ENCODE measurements at places on chromosomes 5 and 9. TPM values are rescaled to one million over a fixed set of nuclear protein-coding genes. Genes with fewer than 3 reads are reported as not detected.

GRCh38 chr5:79225026-79225425 lies 10.9 kb upstream of the JMY start:
- ATAC-seq = no peak

GRCh38 chr5:91706785-91707520 lies 323.8 kb upstream of the ARRDC3 start:
- no peak for ATAC-seq

DNA sequence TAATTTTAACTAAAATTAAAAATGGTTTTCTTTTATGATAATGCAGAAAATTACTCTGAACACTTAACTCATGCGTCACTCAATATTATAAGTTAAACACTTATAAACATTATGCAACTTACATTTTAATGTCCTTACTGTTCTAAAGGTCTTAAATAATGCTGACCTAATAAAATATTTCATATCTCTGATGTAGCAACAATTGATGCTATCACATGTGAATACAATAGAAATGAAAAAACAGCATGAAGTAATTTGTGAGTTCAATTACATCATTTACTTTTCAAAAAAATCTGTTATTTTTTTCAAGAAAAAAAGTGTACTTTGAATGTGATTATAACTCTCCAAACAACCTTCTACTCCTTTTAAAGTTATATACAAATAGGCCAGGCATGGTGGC lies 26.4 kb upstream of the REEP5 start:
- no peak for ATAC-seq

- ATAC-seq = peak; percentile 97
Measured at GRCh38 chr9:6080154-6080716, 64.8 kb upstream of the RANBP6 start.

- ATAC-seq = no peak
Measured at GRCh38 chr5:114311281-114311680, 50.6 kb upstream of the KCNN2 start.

The SLCO6A1 gene
- not detected for total RNA-seq

DNA sequence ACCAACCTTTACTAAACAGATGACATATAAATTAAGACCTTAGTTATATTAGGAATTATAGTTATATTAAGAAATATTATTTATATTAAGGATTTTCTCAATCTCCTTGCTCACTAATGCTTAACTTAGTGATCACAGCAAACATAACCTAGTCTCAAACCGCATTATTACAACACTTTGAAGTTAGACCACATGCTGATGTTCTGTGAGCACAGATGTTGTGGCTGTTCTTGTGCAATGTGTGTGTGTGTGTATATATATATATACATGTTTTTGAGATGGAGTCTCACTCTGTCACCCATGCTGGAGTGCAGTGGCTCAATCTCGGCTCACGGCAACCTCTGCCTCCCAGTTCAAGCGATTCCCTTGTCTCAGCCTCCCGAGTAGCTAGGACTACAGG lies 20.5 kb downstream of the ELP1 start:
- ATAC-seq = no peak

DNA sequence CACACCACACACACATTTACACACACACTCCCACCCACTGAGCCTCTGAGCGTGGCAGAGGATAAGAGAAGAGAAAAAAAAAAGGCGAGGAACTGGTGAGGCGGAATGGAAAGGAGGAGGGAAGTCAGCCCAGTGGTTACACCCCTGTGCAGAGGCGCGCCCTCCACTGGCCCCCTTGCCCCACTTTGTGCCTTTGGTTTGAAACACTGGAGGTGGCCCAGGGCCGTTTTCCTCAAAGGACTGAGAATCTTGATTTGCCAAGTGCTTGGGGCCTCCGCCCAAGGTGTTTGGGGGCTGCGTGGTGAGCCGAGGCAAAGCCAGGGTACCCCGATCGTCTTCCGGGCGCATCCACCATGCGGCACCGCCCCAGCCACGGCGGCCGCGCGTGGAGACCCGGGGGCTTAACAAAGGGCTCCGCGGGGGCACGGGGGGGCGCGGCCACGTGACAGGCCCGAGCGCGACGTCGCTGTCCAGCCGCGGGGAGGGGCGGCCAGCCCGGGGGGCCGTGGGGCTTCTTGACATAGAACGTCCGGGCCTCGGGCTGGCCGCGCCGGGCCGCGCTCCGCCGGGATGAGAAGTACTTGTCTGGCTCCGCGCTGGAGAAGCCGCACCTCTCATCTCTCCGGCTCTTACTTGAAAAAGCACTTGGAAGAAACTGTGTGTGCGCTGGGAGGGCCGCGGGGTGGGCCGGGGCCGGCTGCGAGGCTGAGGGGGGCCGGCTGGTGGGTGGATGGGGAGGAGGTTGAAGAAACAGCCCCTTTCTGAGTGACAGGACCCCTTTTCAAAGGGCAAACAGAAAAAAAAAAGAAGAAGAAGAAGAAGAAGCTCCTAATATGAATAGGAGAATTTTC lies 21.0 kb downstream of the NR2F1 start:
- no peak for ATAC-seq

The ACTBL2 gene
- total RNA-seq = 0.13 TPM

DNA sequence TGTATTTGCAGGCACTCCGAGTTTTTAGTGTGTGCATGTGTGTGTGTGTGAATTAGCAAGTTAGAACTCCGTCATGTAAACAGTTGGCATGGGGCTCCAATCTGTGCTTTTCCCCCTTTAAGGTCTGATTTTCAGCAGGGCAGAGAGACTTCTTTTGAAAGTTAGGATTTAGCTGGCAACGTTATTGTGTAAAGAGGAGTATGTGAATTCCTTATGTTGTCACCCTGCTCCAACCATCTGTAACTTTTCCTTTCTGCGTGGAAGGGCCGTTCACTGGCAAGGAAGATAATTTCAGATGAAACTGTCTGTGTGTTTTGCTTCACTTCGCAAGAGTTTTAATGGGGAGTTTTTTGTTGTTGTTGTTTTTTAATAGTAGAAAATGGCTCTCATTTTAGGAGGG lies 332 bp downstream of the SGCD start:
- no peak for ATAC-seq

The CD180 gene
- total RNA-seq = 0.27 TPM

GRCh38 chr5:72747826-72748225 lies 68.6 kb upstream of the TNPO1 start:
- ATAC-seq = no peak

DNA sequence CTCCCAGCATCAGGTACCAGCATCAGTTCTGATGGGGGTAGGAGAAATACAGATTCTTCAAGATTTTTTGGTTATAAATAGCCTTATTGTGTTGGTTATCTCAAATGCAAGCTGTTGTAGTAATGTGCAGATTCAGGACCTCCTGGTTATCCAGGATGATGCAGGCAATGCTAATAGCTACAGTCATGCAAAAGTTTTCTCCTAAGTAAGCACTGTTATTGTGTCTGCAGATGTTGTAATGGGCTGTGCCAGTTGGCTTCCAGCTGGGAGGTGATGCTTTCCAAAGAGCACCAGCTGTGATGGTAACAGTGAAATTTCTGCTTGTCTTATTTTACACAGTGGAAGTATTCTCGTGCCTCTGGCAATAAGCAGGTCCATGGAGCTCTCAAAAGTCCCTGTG lies 719.2 kb upstream of the CTNND2 start:
- no peak for ATAC-seq

The CCL28 gene
- total RNA-seq = 3.7 TPM

- ATAC-seq = no peak
Measured at GRCh38 chr9:119533504-119533903, 164.3 kb upstream of the BRINP1 start.

- ATAC-seq = no peak
Measured at GRCh38 chr9:27749838-27750237, 176.6 kb upstream of the C9orf72 start.

- ATAC-seq = no peak
Measured at GRCh38 chr5:57243286-57244137, 69.7 kb downstream of the GPBP1 start.

DNA sequence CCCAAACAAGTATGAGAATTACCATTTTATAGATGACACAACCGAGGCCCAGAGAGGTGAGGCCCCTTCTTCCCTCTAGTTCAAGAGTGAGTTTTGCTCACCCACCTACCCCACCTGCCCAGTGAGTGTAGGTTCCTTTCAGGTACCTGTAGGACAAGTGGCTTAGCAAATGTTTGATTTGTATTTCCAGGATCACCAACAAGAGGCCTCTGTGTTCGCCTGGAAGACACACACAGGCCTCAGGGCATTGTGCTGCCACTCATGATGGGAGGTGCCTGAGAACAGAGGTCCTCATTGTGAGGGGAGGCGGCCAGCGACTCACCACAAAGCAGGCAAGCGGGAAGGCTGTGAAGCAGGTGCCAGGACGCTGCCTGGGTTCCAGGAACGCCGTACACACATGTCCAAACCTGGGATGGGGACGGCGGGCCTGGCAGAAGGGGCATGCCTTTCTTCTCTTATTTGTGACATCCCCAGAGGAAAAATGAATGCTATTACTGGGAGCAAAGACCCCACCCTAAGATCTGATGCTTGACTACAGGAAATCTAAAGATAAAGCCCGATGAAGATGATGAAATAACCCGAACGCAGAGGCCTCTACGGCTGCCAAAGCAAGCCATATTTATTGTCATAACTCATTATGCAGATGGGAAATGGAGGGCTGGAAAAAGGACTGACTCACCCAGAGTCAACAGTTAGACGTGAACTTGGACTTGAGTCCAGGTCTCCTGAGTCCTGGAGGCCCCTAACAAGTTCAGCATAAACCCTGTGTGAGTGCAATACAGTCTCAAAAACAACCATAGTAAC lies 60.2 kb upstream of the SLC25A51 start:
- ATAC-seq = peak; percentile 59

The RANBP3L gene
- 3.4 TPM for total RNA-seq

The PTPRD gene
- 53.9 TPM for total RNA-seq

The ACSL6 gene
- 1.7 TPM for total RNA-seq

DNA sequence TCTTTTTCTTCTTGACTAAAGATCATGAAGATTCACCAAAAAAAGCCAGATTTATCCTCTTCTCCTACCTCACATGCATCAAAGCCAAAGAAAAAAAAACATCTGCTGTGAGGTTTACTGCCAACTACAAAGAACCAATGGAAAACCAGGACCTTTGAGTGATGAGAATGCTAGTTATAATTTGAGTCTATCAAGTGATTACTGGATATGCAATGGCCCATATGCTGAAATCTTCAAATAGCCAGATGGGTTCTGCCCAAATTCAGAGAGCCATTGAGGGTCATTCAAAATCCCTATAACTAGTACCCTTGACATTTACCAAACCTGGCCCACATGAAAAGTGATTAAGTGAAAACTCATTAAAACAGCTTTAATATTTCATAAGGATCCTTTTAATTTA lies 78.4 kb upstream of the ACO1 start:
- ATAC-seq = no peak

DNA sequence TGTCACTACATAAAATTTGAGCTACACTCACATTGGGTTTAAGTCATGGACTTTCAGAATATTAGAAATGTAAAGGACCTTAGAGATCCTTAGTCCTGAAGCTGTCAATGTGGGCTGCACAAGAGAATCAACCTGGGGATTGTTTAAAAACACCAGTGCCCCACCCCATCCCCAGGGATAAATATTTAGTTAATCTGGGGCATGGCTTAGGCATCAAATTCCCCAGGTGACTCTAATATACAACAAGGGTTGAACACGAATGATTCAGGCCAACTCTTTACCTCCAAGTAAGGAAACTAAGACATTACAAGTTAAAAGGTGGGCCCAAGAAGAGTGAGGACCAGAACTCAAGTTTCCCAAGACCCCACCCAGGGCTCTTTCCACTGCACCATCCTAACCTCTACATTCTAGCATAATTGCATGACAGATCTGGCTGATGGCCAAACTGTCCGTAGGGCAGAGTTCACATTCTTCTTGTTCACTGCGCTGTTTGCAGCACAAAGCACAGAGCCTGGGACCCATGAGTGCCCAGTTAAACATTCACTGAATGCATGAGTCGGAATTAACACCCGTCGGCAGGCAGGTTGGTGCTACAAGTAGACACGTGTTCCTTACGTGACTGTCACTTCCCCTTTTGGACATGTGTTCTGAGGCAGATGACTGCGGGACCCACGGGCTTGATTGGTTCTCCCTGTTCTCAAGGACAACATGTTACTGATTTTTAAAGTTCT lies 25.2 kb downstream of the CYFIP2 start:
- no peak for ATAC-seq

DNA sequence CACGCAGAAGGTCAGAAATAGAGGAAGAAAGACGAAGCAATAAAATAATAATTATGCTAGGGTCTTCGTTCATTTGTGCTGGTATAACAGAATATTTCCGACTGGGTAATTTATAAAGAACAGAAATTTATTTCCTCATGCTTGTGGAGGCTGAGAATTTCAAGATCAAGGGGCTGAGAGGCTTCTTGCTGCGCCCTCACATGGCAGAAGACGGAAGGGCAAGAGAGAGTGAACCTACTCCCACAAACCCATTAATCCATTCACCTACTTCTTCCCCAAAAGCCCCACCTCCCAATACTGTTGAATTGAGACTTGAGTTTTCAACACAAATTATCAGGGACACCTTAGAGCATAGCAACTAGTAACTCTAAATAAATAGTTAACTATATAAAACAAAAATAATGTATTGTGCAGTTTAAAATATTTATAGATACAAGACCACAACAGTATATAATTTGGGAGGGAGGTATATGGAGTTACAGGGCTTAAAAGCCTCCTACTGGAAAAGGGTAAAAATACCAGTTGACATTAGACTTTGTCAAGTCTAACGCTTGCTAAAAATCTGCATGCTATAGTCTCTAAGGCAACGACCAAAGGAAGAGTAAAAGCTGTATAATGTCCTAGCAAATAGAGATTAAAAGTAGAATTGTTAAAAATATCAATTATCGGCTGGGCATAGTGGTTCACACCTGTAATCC lies 40.3 kb upstream of the NAA35 start:
- no peak for ATAC-seq

DNA sequence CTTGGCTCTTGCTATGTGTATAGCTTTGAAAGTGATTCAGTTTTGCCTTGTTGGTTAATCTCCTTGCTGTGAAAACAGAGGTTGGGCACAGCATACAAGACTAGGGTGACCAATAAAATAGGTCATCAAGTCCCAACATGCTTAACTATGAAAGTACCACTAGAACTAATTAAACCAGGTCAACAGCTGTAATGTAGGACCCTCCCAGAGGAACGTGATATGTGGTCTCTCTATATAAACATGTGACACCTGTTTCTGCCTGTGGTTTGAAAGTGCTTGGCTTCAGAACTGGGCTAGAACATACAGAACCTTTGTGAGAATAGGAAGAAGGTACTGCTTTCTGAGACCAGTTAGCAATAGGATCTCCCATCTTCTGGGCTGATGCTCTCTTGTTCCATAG lies 297.1 kb downstream of the FBXL7 start:
- no peak for ATAC-seq

All from gastroesophageal sphincter (tissue), 4 donors.